ENCODE measurements at places on chromosomes 5 and 9. TPM values are rescaled to one million over a fixed set of nuclear protein-coding genes. Genes with fewer than 3 reads are reported as not detected.

Gene FOXD4L4
- total RNA-seq, result not detected

Gene TMEM215
- total RNA-seq, result not detected

Gene TRPM6
- not detected for total RNA-seq

Gene SLC36A3
- not detected for total RNA-seq

Gene SFXN1
- total RNA-seq, result 101 TPM

Gene SHLD3
- 3.1 TPM for total RNA-seq

Gene MARCOL
- not detected for total RNA-seq

Gene SLC4A9
- not detected for total RNA-seq

Gene SH3TC2
- total RNA-seq, result 39.3 TPM

Gene NINJ1
- total RNA-seq, result 32.4 TPM

Gene AFF4
- total RNA-seq, result 34.9 TPM

Gene IFNA2
- not detected for total RNA-seq

Gene CDO1
- 0.98 TPM for total RNA-seq

Gene RHOBTB3
- total RNA-seq, result 54.3 TPM

Gene LCNL1
- total RNA-seq, result not detected

Gene SLC45A2
- total RNA-seq, result 0.49 TPM

Gene LRRTM2
- 0.03 TPM for total RNA-seq
